LoVo (cell line): ENCODE measurements at places on chromosomes 4 and X.

- no peak for DNase-seq
These were observed 55.6 kb downstream of the STIM2 start for GRCh38 chr4:26916195-26916594.

DNA sequence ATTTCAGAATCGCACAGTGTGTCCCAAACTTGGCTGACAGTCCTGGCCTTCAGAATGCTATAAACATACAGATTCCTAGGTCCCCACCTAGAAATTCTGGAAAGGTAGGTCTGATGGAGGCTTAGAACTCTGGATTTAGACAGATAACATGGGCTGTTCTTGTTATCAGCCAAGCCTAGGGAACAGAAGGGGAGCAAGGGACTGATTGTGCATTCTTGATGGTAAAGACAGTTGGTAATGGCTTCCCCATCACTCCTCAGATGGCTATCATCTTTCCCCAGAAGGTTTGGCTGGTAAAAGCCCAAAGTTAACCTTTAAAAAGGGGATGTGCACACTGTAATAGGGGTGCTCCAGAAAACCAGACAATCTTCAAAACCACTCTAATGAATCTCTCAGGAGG is 35.7 kb downstream of the DIPK2B start:
- no peak for DNase-seq

DNA sequence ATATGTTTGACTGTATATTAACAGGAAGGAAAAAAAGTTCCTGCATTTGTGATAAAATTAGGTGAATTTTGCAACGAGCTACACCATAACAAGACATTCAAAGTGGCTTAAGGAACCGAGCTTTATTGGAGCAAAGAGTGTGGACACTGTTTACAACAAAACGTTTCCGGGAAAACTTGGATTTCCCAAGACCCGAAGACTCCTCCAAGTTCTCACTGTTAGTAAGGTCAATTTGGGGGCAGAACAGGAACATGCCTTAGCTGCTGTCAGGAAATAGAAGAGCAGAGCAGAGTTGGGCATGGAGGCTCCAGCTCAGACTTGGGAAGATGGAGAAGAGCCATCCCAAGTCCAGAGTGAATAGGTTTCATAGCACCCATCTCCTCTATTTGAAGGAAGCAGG is 16.5 kb downstream of the ADH6 start:
- DNase-seq = no peak

- no peak for DNase-seq
These were observed 278.0 kb upstream of the BOD1L1 start for GRCh38 chr4:13905543-13905942.

- no peak for DNase-seq
These were observed 154.3 kb downstream of the CFAP299 start for GRCh38 chr4:80489798-80490197.

DNA sequence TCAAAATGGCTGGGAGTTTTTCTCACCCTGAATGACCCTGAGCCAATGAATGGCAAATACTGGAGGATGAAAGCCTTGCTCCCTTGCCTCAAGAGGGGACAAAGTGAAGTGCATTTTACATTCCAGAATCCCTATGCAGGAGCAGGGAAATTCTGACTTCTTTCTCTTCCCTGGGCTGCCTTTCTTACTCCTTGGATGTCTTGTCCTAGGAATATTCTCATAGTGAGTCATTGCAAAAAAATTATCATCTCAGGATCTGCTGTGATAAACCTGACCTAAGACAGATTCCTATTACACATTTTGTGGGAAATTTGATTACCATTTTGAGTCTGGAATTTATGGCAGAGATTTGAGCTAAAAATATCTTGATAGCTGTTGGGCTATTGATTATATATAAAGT is 199.9 kb downstream of the TMA16 start:
- DNase-seq = no peak
